ENCODE measurements at places on chromosomes 16 and 17.

- no peak for DNase-seq
Measured at GRCh38 chr16:66135421-66135831, 231.1 kb upstream of the CDH5 start.

DNA sequence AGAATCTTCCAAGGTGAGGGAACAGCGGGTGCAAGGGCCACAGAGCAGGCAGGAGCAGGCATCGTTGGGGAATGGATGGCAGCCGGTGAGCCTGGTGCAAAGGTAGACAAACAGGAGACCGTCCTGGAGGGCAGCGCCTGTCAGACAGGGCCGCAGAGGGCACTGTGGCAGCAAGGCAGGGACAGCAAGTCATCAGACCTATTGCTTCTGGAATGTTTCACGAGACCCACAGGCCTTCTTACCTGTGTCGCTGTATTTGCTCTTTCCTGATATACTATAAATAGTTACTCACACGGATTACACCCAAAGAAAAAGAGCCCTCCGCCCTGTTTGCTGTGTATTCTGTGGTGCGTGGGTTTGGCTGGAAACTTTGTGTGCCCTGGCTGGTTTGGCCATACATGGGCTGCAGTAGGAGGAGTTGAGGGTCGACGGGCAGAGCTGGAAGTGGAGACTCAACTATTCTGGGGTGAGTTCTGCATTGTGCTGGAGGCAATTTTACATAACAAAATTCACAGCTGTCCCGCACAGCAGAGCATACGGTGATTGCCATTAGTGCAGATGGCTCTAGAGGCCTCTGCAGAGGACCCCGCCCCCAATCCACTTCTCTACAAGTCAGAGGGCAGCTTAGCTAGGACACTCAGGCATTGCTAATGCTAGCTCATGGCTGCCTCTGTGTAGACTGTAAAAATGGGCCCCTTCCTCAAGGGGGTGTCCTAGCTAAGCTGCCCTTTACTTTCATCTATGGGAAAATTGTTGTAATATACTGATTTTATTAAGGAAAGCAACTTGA is 18.6 kb upstream of the POLR3E start:
- no peak for DNase-seq

DNA sequence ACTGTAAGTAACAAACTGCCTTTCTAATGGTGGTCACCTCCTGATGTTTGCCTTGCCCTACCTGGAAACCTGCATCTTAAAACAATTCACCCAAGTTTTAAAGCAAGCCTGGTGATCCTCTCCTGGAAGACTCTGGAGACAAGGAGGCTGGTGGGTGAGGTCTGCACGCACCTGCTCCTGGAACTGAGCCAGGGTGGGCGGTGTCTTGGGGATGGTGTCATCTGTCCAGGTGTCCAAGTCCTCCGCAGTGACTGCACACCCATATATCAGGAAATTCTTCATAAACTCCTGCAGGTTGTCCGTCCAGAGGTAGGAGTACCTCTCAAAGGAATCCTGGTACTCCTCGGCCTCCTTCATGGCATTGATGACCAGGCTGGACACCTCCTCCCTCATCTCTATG is 44.9 kb downstream of the DNAH17 start:
- DNase-seq: no peak

GRCh38 chr17:68428498-68429172 is 28.7 kb downstream of the WIPI1 start:
- no peak for DNase-seq

DNA sequence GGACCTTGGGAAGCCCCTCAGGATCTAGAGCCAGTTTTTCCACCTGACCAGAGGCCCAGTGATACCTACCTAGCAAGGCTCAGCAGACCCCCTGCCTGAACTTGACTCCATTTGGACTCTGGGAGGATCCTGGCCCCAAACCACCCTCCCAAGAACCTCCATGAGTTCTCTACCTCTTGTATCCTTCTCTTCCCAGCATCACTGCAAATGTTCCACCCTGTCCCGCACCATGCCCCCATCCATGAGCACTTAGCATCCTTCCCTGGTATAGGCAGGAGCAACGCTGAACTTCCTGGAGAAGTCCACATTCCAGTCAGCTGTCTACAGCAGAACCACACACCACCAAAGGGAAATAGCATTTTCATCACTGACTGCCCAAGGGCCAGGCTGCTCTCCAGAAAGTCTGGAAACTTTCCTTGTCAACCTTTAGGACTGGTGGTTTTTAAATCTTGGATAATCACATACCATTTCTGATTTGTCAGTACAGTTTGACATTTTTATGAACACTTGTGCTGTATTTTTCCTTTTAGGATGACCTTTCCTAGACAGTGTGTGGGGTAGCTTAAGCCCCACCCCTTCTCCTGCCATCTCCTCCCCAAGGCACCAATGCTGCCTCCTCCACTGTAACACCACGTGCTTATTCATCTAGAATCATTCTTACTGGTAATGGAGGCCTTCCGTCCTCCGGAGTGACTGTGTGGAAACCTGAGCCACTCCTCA is 13.9 kb downstream of the EIF4A3 start:
- no peak for DNase-seq

DNA sequence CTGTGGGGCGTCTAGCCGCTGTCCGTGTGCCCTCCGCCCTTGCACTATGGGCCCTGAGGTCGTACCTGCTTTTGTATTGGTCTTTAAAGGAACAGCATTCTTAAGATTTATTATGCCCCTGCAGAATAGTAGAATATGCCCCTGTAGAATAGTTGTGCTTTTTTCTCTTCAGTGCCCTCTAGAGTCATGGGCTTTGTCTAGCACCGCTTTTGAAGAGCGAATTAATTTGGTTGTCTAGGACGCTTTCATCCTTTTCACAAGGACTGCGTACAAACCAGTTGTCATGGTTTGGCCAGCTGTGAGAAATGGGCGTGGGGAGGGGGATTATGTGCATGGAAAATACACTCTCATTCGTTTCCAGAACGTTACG is 621 bp downstream of the CEP95 start:
- no peak for DNase-seq

GRCh38 chr17:36094746-36095145 is 4.8 kb upstream of the CCL3 start:
- no peak for DNase-seq

DNA sequence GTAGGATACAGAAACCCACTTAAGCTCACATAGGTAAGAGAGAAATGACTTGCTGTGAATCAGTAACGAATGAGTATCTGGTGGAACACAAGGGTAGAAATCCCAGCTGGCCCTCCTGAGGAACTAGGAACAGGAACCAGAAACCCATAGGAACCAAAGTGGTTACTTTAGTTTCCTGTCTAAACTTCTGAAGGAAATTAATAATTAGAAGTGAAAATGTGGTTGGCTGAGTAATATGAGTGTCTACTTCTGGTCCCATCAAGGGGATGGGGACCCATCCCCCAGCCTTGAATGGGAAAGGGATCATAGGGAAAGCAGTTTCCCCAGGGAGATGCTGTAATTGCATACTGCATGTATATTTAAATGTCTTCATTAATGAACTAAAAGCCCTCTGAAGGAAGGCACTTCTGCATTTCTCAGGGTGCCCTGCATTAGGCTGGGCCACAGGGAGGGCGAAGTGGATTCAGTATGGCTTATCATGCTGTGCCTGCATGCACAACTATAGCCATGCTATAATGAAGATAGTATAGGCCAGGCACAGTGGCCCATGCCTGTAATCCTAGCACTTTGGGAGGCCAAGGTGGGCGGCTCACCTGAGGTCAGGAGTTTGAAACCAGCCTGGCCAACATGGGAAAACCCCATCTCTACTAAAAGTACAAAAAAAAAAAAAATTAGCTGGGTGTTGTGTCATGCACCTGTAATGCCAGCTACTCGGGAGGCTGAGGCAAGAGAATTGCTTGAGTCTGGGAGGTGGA is 45.6 kb downstream of the CYB5B start:
- DNase-seq: no peak

DNA sequence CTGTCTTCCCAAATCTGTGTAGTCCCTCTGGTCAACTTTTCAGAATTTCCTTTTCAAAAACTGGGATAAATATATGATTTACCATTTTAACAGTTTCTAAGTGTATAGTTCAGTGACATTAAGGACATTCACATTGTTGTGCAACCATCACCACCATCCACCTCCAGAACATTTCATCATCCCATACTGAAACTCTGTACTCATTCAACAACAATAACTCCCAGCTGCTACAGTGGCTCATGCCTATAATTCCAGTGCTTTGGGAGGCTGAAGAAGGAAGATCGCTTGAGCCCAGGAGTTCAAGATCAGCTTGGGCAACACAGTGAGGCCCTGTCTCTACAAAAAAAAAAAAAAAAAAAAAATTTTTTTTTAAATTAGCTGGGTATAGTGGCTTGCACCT is 131.0 kb downstream of the AATF start:
- DNase-seq: no peak

GRCh38 chr16:2388875-2389433 is 40.3 kb upstream of the CCNF start:
- no peak for DNase-seq

- DNase-seq: no peak
Measured at GRCh38 chr17:64120159-64120810, 9.7 kb downstream of the ERN1 start.

DNA sequence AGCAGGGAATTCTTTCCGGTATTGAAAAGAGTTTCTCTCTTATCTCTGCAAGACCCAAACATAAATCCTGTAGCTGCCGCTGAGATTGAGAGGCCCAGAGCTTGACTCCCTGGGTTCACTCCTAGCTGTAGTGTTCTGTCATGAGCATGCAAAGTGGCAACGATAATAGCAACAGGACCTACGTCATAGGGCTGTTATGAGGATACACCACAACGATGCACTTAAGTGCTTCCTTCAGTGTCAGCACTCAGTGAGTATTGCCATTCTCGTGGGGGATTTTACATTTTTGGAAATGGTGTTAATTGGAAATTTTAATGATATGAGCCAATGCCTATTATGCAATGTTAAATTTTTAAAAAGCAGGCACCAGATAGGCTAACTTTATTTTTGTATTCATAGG is 199.8 kb downstream of the CYLD start:
- no peak for DNase-seq

All from progenitor cell of endocrine pancreas (in vitro differentiated cells).